ENCODE measurements at places on chromosomes 2 and 18.

- DNase-seq = peak; percentile 92
Measured at GRCh38 chr2:1675633-1676032, 68.7 kb downstream of the PXDN start.

DNA sequence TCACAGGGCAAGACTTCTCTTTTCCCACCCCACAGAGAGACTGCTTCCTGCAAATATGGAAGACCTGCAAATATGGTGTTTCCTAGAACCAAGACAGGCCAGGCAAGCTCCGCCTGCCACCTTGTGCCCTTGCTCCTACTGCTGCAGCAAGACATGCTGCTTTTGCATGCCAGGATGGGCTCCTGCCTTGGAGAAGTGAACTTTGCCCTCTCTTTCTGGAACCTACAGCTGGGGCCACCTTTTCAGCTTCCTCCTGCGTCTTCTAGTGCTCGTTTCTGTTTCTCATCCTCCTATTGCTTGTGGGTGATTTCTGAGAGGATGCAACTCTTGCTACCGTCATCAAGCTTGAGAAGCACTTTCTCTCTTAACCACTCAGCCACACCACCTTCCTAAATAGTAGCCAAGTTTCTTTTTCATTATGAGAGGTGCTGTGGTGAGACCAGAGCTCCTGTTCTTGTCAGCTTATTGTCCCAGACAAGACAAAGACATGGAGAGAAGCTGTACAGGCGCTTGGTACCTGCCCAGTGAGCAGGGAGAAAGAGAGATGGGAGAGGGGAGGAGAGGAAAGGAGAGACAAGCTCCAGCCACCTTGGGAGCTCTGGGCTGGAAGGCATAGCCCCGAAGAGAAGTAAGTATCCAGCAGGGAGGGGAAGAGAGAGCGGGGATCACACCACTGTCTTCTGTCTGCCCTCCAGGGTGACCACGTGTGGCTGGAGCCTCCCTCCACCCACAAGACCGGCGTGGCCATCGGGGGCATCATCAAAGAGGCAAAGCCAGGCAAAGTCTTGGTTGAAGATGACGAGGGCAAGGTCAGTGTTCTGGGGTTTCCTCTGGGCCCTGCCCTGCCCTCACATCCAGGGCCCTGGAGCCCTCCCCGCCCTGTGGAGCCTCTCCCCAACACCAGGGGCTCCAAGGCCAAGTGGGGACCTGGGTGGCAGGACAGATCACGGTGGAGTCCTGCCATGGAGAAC lies 28.3 kb downstream of the MYO7B start:
- DNase-seq = no peak

DNA sequence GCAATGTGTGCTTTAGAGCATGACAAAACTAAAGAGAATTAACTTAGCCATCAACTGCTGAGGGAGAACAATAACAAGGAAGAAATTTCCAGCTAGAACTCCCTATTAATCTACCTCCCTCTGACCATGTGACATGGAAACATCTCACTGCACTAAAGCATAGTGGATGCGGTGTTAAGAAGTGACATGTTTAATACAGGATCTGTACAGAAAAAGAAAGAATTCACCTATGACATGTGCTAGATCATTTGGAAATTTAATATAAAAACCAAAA lies 202.3 kb upstream of the KLHL14 start:
- DNase-seq = no peak

DNA sequence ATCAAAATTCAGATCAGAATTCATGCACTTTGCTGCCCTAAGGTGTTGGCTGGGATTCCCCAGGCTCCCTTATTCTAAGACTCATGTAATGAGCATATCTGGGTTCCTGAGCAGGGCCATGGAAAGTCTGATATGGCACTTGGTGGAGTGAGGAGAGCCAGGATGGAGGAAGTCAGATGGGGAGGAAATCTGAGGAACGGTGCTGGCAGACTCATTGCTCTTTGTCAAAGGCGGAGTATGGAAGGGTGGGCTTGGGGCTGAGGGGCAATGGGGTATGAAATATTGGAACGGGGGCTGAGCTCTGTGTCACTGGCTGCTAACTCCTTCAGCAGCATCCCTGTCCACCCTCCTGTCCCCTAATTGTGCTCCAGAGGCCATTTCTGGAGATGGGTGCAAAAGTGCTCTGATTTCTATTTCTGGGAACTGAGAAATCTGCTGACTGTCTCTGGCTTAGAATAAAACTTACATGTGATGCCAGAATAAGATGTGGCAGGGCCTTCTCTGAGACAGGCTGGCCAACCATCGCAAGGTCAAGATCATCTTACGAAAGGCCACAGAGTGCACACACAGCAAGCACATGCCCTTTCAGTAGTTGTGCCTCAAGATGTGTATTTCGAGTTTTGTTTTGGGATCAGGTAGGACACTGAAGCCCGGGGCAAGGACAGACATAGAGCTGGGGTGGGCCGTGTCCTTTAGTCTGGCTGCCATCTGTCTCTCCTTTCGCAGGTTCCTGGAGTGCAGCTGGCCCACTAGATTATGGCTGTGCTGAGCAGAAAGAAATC lies 480.0 kb upstream of the HS6ST1 start:
- no peak for DNase-seq

DNA sequence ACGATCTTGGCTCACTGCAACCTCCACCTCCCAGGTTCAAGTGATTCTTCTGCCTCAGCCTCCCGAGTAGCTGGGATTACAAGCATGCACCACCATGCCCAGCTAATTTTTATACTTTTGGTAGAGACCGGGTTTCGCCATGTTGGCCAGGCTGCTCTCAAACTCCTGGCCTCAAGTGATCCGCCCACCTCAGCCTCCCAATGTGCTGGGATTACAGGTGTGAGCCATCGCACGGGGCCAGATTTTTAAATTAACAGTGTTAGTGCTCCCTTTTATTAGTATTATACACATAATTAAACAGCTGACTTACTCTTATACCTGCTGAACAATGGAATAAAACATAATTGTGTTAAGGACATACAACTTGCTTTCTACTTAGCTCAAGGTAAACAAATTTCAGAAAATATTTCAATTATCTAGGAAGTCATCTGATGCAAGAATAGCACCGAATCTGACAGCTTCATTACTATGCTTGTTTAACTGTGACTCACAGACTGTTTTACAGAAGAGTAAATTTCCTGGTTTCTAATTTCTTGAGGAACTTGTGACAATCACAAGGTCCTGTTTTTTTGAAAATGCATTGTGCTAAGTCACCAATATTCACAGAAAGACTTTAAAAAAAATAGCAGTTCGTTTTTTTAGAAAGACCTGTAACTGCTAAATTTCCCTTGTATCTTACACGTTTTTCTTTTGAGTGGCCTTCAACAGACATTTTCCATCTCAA lies 51.2 kb downstream of the SPIRE1 start:
- DNase-seq = peak; percentile 43

DNA sequence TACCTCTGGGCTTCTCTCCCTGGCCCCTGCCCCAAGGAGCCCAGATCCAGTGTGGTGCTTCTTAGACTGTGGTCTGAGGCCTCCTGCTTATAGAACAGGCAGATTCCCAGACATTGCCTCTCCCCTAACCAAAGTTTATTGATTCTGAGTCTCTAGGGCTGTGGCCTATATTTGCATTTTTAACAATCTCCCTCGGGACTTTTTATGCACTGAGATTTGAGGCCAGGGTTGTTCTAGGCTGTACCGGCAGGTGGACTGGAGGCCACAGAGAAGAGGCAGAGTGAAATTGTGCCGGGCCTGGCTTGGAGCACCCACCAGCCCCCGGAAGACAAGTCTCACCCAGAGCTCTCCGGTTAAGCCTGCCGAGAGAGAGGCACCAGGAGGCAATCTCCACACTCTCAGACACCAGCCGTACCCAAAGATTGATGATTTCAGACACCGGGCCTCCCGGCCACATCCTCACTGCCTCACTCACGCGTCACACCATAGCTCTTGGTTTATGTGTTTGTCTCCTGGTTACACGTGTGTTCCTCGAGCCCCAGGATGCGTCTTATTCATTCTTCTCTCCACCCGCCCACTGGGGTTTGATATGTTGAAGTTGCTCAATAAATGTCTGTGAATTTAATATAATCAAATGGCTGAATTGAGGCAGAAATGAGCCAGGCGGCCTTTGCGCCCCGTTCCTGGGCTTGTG lies 203.7 kb downstream of the KLHL29 start:
- no peak for DNase-seq

DNA sequence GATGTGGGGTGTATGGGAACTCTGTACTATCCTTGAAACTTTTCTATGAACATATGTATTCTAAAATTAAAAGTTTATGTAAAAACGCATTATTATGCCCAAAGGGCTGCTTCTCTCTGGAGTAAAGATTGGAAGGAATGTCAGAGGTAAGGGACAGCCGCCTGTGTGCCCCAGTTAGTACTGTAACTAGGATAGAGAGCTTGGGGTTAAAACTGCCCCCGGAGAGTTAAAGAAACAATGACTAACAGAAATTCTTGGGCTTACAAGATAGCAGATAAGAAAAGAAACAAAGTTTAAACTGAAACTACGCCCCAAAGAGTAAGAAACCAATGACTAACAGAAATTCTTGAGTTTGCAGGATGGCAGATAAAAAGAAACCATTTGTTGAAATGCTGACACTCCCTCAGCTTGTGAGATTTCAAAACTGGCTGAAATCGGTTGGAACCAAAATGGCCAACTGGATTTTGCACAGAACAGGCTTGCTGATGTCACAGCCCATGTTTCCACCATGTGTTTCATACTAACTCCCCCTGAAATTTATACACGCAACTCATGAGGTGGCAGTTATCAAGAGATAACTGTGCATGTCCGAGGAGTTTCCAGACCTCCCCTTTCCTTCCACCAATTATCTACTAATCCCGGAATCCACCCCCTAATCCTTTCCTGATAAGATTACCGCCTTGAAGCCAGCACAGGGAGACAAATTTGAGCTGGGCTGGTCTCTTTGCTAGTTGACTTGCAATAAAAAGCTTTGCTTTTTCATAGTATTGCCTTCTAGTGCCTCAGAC lies 8.7 kb upstream of the TXNDC2 start:
- peak; percentile 82 for DNase-seq

GRCh38 chr18:32930695-32931301 lies 158.0 kb upstream of the KLHL14 start:
- DNase-seq = peak; percentile 24

- no peak for DNase-seq
Measured at GRCh38 chr2:179186126-179186525, 78.5 kb downstream of the SESTD1 start.

DNA sequence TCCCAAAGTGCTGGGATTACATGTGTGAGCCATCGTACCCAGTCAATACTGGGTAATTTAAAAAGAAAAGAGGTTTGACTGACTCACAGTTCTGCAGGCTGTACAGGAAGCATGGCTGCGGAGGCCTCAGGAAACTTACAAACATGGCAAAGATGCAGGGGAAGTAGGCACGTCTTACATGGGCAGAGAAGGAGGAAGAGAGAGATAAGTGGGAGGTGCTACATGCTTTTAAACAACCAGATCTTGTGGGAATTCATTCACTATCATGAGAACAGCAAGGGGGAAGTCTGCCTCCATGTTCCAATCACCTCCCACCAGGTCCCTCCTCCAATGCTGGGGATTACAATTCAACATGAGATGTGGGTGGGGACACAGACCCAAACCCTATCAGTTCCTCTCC lies 192.5 kb downstream of the ATAD2B start:
- DNase-seq = no peak

GRCh38 chr18:29711932-29712331 lies 1330.6 kb downstream of the DSC3 start:
- no peak for DNase-seq

DNA sequence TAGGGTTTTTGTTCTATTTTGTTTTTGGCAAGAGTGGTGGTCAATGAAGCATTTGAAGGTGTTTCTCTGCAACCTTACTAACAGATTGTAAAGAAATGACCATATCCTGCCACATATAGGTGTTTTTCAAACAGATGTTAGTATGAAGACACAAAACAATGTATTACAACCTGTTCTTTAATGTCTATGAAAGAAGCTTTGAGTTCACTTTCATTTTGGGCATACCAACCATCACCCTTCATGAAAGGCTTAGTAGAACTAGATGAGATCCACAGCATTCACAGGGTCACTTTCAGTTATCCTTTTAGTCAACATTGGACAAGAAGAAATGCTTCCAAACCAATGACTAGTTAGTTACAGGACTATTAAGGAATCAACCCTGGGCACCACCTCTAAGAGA lies 95.1 kb downstream of the EHBP1 start:
- no peak for DNase-seq

DNA sequence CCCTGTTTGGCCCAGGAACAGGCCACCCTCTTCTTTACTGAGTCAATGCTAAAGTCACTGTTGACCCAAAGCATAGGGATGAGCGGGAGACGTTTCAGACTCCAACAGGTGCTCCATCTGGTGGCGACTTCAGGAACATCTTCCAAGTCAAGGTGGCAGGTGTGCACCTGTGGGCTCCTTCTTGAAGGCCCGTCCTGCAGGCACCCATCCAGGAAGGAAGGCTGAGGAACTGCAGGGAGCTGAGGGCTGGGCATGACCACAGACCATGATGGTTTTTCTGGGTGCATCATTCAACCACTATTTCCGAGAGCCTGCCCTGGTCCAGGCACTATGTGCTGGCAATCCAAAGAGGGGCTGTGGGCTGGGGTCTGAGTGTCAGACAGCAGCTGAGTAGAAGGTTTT lies 142.8 kb downstream of the NDUFA10 start:
- no peak for DNase-seq

GRCh38 chr2:80573950-80574349 lies 269.4 kb upstream of the LRRTM1 start:
- DNase-seq = no peak

DNA sequence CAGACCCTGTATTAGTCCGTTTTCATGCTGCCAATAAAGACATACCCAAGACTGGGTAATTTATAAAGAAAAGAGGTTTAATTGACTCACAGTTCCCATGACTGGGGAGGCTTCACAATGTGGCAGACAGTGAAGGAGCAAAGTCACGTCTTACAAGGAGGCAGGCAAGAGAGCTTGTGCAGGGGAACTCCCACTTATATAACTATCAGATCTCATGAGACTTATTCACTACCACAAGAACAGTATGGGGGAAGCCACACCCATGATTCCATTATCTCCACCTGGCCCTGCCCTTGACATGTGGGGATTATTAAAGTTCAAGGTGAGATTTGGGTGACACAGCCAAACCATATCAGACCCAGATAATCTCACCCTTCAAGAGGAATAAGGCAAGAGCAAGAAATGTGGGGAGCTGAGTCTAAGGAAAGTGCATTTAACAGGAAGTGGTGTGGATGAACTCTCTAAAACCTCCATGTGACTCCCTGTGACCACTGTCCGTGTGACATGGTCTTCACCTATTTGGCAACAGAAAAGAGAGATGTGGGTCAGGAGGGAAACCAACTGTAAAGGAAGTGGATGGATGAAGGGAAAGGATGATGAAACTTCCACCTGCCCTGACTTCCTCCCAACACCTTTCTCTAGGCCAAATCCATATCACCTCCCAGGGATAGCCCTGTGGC lies 110.6 kb downstream of the ATL2 start:
- no peak for DNase-seq

Measured in amniotic stem cell (primary cell).